Omental fat pad (tissue), 4 donors: ENCODE measurements at places on chromosomes 11 and 22.

DNA sequence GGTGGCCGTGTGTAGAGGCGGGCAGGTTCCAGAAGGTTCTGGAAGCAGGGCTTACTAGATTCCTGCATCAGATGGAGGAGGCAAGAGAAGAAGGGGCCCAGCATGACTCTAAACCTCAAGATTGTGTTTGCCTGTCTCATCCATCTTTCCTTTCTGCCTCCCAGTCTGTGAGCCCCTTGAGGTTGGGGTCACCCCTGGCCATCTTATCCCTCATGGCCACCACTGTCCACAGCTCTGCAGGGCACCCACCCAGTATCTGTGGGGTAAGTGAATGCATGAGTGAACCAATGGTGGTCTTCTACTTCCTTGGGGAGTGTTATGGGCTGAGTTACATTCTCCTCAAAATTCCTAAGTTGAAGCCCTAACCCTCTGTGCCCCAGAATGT lies 79.3 kb downstream of the MYEOV start:
- DNase-seq = peak; percentile 16

DNA sequence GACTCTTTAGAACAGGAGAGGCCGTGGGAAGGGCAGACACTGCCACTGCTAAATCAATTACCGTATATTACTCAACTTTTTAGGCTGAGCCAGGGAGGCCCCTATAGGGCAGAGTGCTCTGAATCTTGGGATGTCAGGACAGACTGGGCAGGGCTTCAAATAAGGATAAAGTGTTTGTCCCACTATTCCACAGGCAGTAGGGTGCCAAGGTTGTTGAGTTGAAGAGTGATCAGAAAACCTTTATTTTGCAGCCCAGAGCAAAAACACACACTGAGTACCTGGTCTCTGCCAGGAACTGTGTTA lies 1.6 kb upstream of the B4GAT1 start:
- no peak for DNase-seq

- no peak for DNase-seq
Measured at GRCh38 chr22:45785458-45785857, 113.8 kb downstream of the ATXN10 start.

- DNase-seq = no peak
Measured at GRCh38 chr11:65485920-65486219, 13.0 kb upstream of the MALAT1 start.

GRCh38 chr11:8356721-8357504 lies 93.2 kb upstream of the LMO1 start:
- peak; percentile 35 for DNase-seq

DNA sequence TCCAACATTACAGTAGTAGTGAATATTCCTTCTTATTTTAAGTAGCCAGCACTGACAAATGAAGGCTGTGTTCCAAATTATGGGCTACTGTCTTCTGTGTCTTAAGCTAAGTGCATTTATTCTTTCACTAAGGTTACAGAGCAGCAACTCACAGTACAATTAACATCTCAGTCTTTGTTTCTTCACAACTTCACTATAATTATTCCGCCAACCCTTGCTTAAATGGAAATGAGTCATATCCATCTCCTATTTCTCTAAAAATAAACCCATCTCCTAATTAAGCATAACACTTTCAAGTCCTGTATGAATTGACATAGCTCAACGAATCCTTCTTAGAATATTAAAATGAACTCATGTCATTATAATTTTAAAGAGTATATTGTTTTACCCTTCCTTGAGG lies 6.7 kb downstream of the ETS1 start:
- DNase-seq = no peak

DNA sequence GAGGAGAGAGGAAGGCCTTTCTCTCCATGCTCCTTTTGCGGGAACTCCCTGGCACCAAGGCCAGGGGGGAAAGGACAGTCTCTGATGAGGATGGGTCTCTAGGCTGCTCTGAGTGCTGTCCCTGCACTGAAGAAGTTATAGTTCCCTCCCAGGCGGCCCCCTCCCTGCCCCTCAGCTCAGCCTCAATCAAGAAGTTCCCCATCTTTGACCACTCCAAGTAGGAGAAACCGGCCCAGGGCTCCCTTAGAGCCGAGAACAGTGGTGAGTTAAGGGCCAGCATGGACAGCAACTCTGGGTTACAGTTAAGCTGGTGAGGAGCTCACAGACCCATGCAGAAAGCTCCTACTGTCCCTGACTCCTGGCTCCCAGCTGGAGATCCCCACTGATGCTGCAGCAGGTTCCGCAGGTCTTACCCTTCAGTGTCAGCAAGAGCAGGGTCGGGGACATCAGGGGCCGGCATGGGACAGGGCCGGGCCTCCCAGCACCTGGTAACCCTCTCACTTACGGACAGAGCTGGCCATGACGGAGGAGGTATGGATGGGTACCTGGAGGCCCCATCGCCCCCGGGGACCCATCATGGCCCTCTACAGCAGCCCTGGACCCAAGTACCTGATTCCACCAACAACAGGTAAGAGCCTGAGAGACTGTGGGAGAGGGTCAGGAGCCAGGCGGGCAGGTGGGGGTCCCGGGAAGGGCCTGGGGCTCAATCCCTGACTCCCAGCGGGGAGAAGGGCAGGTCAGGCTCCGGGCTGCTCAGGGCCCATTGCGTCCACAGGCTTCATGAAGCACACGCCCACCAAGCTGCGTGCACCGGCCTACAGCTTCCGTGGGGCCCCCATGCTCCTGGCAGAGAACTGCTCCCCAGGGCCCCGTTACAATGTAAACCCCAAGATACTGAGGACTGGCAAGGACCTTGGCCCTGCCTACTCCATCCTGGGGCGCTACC lies 4.2 kb downstream of the SCGB1C1 start:
- DNase-seq = no peak

- no peak for DNase-seq
Measured at GRCh38 chr11:64096835-64097234, 61.1 kb downstream of the FLRT1 start.

GRCh38 chr11:119933584-119933983 lies 204.3 kb downstream of the TRIM29 start:
- DNase-seq = no peak

GRCh38 chr11:5618807-5619206 lies 6.0 kb upstream of the TRIM34 start:
- no peak for DNase-seq

DNA sequence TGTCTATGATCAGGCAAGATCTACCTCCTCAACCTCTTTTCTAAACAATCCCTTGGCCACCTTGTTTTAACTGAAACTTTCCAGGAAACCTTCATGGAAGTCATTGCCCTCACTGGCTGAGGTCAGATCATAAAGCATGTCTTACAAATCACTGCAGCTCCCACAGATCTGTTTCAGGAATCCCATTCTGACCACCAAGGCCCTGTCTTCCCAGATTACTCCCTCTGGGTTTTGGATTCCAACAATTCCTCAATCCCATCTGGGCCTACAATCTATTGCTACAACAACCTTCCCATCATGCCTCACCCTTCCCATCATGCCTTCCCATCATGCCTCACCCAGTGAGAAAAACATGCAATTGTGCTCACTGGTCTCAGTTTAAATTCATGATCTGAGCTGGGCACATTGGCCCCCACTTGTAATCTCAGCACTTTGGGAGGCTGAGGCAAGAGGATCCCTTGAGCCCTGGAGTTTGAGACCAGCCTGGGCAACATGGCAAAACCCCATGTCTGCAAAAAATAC lies 15.9 kb downstream of the ADAMTS15 start:
- DNase-seq = no peak

GRCh38 chr11:10751581-10751940 lies 515 bp downstream of the CTR9 start:
- DNase-seq = no peak

GRCh38 chr11:34250211-34250610 lies 107.6 kb downstream of the ABTB2 start:
- DNase-seq = no peak
